ENCODE measurements at places on chromosomes 7 and 10.
A peak's percentile ranks its signal among the peaks of the same experiment; 100 is the strongest.

DNA sequence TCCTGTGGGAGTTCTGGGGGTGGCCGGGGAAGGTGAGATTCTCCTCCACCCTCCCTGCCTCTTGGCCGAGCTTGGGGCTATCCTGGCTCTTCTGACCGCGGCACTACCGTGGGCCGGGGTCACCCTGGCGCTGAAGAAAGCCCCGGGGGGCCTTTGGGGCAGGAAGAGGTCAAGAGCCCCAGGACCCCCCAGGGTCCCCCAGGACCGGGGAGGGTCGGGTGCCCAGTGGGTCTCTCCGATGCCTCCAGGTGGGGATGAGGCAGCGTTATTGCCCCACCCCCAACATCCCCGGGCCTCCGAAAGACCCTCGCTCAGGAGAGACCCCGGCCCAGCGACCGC lies 439 bp upstream of the KNDC1 start:
- no peak overlapping the region for H3K27ac ChIP-seq
- peaks cover 14% of the 10 kb centered on the region for H3K27me3 ChIP-seq

DNA sequence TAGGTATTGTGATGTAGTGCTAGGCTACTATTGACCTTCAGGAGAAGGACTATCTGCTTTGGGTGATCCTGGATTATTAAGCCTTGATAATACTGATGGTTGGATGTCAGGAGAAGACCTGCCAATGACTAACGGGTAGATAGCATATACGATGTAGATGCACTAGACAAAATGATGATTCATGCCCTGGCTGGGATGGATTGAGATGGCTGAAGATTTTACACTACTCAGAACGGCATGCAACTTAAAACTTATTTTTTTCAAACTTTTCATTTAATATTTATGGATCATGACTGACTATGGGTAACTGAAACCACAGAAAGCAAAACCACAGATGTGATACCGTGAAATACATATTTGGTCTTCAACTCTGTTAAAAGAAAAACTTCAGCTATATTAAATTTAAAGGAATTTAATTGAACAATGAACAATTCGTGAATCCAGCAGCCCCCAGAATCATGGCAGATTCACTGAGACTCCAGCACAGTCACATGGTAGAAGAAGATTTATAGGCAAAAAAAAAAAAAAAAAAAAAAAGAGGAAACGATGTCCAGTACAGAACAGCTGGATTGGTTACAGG lies 124.6 kb upstream of the CDK13 start:
- peaks cover 53% of the 10 kb centered on the region for H3K27me3 ChIP-seq
- H3K4me1 ChIP-seq = peaks cover 4% of the 10 kb centered on the region
- no peak overlapping the region for H3K4me3 ChIP-seq
- no peak overlapping the region for H3K27ac ChIP-seq
- no peaks in the 10 kb centered on the region for H3K36me3 ChIP-seq

- no peaks in the 10 kb centered on the region for H3K36me3 ChIP-seq
- H3K4me1 ChIP-seq = no peaks in the 10 kb centered on the region
- no peak for DNase-seq
- H3K4me3 ChIP-seq = no peak overlapping the region
Measured at GRCh38 chr7:4076701-4077294, 605.3 kb upstream of the FOXK1 start.

DNA sequence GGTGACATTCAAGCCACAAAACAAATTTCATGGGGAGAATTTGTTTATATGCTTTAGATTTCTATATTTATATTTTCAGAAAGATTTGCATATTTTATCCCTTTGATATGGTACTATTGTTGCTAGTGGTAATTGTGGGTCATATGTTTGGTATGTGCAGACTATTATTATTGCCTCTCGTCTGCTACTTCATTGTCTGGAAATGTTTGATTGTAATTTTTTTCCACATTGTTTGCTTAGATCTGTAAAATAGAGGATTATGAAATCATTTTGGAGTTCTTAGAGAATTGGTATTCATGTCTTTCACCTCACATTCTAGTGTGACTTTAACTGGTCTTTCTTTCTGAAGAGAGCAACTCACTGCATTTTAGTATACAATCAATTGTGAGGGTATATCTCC lies 44.7 kb downstream of the MYO3A start:
- no peaks in the 10 kb centered on the region for H3K36me3 ChIP-seq
- DNase-seq = no peak
- H3K27me3 ChIP-seq = no peaks in the 10 kb centered on the region
- no peaks in the 10 kb centered on the region for H3K4me1 ChIP-seq
- no peak overlapping the region for H3K27ac ChIP-seq
- H3K4me3 ChIP-seq = no peak overlapping the region

- no peak overlapping the region for H3K4me3 ChIP-seq
Measured at GRCh38 chr10:91590904-91591796, 41.7 kb downstream of the PPP1R3C start.

DNA sequence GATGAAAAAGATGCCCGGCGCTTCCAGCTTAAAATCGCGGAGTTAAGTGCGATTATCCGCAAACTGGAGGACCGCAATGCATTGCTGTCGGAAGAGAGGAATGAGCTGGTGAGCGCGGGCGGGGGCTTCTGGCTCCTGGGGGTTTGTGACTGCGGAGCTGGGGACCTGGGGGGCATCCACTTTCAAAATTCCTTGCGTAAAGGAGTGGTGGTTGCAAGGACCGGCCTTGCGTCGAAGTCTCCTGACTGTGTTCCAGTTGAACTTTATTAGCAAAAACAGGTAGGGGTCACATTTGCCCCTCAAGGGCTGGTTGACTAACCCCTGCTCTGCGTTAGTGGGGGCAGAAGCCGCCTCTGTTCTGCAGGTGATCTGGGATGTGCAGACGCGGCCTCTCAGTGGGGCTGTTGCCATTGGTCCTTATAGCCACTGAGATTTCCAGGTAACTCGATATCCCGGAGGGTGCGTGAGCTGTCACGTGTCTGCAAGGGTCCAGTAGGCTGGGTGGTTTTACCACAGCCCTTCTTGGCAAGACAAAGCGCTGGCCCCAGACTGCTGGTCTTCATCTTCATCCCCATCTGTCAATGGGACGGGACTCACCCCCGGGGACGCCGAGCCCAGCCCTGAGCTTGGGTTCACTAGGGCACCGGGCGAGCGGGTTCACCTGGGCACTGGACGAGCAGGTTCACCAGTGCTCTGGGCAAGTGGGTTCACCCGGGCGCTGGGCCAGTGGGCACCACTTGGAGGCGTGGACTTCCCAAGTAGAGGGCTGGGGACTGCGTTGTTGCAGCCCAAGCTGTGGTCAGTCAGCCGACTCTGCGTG lies 51.5 kb upstream of the DPYSL4 start:
- DNase-seq = no peak
- no peak overlapping the region for H3K27ac ChIP-seq
- no peaks in the 10 kb centered on the region for H3K4me1 ChIP-seq
- H3K27me3 ChIP-seq = no peaks in the 10 kb centered on the region

DNA sequence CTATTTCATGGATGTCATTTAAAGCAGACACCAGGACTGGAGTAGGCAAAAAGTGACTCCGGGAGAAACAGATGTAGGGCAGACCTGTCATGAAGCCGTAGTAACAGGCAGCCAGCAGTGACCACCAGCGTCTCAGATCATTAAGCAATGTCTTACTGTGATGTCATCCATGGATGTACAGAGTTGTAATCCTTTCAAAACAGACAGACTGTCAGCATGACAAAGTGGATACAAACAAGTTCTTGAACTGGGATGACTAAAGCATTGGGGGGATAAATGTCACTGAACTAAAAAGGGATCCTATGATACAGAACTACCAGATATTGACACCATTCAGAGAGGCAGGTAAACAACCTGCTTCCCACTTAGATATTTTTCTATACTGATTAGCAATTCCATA lies 675.5 kb downstream of the PARD3 start:
- no peaks in the 10 kb centered on the region for H3K36me3 ChIP-seq
- DNase-seq = no peak
- no peak overlapping the region for H3K4me3 ChIP-seq
- H3K27ac ChIP-seq = no peak overlapping the region
- H3K27me3 ChIP-seq = peaks cover 2% of the 10 kb centered on the region

DNA sequence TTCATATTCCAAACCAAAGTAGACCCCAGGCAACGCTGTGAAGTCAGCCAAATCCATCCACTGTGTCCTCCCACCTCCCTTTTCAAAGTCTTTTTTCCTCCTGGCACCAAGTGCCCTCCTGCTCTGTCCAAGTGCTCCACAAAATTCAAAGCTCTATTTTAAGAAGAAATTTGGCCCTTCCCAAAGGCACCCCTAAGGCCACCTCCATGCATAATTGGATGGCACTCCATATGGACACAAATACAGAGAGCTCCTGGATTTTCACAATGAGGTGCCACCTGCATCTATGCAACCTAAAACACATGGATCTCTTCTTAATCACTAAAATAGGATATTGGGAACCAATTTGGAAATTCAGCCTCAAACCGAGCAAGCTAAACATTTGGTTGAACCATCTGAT lies 121.6 kb downstream of the RELN start:
- peaks cover 4% of the 10 kb centered on the region for H3K27me3 ChIP-seq
- H3K27ac ChIP-seq = no peak overlapping the region
- no peaks in the 10 kb centered on the region for H3K4me1 ChIP-seq

GRCh38 chr10:74018241-74018640 lies 20.3 kb downstream of the VCL start:
- no peak overlapping the region for H3K4me3 ChIP-seq
- no peak overlapping the region for H3K27ac ChIP-seq
- H3K27me3 ChIP-seq = no peaks in the 10 kb centered on the region
- DNase-seq = no peak
- H3K4me1 ChIP-seq = peaks cover 23% of the 10 kb centered on the region

GRCh38 chr7:5661942-5662341 lies 119.5 kb downstream of the RNF216 start:
- no peak overlapping the region for H3K27ac ChIP-seq
- DNase-seq = peak; percentile 16
- no peak overlapping the region for H3K4me3 ChIP-seq
- no peaks in the 10 kb centered on the region for H3K27me3 ChIP-seq
- H3K4me1 ChIP-seq = peaks cover 20% of the 10 kb centered on the region
- peaks cover 11% of the 10 kb centered on the region for H3K36me3 ChIP-seq

GRCh38 chr7:77444123-77444522 lies 28.0 kb upstream of the GSAP start:
- no peak overlapping the region for H3K27ac ChIP-seq
- no peak for DNase-seq
- H3K27me3 ChIP-seq = no peaks in the 10 kb centered on the region
- H3K36me3 ChIP-seq = no peaks in the 10 kb centered on the region
- no peak overlapping the region for H3K4me3 ChIP-seq
- H3K4me1 ChIP-seq = peaks cover 7% of the 10 kb centered on the region

DNA sequence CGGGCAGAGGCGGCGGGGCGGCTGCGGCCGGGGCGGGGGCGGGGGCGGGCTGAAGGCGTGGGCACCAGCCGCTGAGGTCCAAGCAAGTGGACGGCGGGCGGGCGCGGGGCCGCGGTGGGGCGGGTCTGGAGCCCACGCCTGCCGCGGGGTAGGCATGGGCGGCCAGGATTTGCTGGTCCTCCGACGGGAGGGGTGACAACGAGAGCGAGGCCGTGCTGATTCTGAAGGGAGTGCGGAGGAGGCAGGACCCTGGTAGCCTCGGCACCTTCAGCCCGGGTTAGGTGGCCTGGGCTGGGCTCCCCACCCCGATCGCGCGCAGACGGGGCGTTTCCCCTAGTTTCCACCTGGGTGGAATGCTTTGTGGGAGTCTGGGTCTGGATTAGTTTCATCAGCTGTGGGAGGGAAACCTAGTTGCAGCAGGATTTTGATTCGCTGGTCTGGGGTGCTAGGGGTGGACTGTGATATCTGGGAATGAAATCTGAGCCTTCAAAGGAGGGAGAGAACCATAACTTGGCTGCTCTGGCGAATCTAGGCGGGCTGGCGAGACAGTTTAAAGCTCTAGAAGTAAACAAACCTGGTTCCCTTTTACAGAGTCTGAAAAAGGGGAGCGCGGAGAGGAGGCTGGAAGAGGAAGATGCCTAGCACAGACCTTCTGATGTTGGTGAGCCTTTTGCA lies 609 bp downstream of the SGPL1 start:
- peaks cover 4% of the 10 kb centered on the region for H3K36me3 ChIP-seq
- H3K27ac ChIP-seq = peak overlapping the region; percentile 88
- peak; percentile 34 for DNase-seq
- H3K4me1 ChIP-seq = peaks cover 26% of the 10 kb centered on the region
- peak overlapping the region; percentile 81 for H3K4me3 ChIP-seq
- H3K27me3 ChIP-seq = no peaks in the 10 kb centered on the region

DNA sequence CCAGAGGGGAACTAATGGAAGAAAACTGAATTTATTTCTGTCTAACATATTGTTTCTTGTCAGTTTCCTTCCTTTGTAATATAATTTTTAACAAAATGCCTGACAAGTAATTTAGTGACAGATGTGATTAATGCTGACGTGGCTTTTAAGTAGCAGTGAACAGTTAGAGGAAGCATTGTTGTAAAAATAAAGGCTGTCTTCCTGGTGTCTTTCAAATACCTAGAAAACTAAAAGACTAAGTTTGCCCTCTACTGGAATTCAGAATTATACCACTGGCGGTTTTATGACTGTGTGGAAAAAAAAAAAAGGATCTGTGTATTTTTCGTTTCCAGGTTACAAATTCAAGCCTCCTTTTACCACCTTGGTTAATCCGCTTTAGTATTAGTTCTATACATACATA lies 217.1 kb upstream of the DPP6 start:
- no peak overlapping the region for H3K4me3 ChIP-seq
- no peaks in the 10 kb centered on the region for H3K36me3 ChIP-seq
- no peak for DNase-seq
- H3K27ac ChIP-seq = no peak overlapping the region
- no peaks in the 10 kb centered on the region for H3K4me1 ChIP-seq

DNA sequence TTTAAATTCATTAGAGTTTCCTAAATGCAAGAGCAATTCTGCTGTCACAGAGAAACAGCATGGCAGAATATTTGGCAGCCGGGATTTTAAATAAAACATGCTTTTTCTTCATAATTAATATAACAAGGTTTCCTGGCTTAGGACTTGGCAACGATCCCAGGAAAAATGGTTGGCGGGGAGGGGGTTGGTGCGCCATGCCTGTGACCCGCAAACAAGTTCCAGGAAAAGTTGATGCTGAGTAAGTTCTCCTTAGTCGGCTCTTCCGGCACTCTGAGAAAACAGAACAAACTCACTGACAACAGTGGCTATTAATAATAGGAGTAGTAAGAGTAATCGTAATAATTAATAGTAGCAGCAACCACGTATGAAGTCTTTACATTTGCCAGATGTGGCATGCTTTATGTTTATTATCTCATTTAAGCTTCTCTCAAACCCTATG lies 4.6 kb downstream of the HABP2 start:
- H3K4me3 ChIP-seq = no peak overlapping the region
- no peak for DNase-seq
- no peak overlapping the region for H3K27ac ChIP-seq
- no peaks in the 10 kb centered on the region for H3K36me3 ChIP-seq

GRCh38 chr10:7345717-7346116 lies 65.1 kb downstream of the SFMBT2 start:
- peaks cover 59% of the 10 kb centered on the region for H3K36me3 ChIP-seq
- no peak for DNase-seq
- H3K4me1 ChIP-seq = peaks cover 3% of the 10 kb centered on the region
- no peaks in the 10 kb centered on the region for H3K27me3 ChIP-seq

DNA sequence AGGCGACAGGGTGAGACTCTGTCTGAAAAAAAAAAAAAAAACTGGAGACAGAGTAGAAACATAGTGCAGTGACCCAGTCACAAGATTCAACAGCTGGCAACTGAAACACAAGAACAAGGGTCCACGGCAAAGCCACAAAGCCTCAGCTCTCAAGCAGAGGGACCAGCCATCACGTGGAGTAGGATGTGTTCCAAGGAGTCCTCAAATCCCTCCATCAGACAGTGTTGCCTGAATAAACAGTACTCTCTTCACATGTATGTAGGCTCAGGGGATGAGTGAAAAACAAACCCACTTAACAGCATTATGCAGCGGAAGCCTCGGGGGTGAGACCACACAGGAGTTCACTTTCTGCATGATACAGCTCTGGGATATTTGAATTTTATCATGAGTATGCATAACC lies 62.0 kb downstream of the SLIT1 start:
- H3K27me3 ChIP-seq = no peaks in the 10 kb centered on the region
- DNase-seq = no peak
- H3K4me3 ChIP-seq = no peak overlapping the region
- no peak overlapping the region for H3K27ac ChIP-seq
- H3K36me3 ChIP-seq = no peaks in the 10 kb centered on the region

Measured in activated CD4-positive, alpha-beta T cell treated with anti-CD3 and anti-CD28 coated beads, Interleukin-2, amount 10 ng/mL, durations not matched to agents 7 days and 5 days (primary cell).